Spleen (tissue), 13 donors: ENCODE measurements at places on chromosomes 2 and 18. TPM values are rescaled to one million over a fixed set of nuclear protein-coding genes. Genes with fewer than 3 reads are reported as not detected.

Gene LDAH
- polyA plus RNA-seq: 5.8 TPM

Gene CNNM3
- polyA plus RNA-seq: 3.7 TPM

DNA sequence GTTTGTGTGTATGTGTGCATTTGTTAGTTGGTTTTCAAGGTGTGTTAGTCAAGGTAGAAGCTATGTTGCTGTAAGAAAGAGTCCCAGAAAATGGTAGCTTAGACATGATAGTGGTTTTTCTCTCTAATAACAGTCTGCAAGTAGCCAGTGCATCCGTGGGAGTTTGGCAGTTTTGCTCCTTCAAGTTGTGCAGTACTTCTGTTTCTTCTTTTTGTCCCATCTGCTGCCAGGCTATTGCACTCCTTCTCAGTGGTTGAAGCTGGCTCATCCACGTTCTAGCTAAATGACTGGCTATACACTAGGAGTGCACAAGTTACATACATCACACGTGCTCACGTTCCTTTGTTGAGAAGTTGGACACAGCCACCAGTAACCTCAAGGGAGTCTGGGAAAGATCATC, 134.7 kb downstream of the ASXL3 start:
- no peak for DNase-seq

- no peak for DNase-seq
These were observed 351.7 kb downstream of the RAD51AP2 start for GRCh38 chr2:17166506-17166905.

GRCh38 chr2:96726131-96726530, 13.7 kb downstream of the LMAN2L start:
- DNase-seq: no peak
